D341Med (cell line): ENCODE measurements at places on chromosomes 3 and 15.

DNA sequence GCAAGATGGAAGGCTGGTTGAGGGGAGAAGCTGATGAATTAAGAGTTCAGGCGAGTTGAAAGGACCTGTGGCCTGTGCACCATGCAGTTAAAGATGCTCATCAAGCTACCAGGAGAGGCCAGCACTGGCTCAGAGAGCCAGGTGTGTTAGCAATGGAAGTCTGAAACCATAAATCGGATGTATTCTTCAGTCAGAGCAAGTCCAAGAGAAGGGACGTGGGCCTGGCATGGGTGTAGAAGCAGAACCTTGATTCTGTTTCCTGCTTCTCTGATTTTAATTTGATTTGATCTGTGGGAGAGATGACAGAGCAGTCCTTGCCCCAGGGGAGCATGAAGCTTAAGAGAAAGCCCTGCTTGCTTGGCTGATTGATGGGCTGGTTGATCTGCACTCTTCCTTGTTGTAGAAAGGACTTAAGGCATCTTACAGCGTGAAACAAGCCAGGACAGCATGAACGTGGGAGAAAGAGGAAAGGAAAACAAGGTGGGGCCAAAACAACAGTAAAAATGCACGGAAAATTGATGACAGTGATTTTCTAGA lies 10.9 kb downstream of the TM6SF1 start:
- peak; percentile 45 for DNase-seq

DNA sequence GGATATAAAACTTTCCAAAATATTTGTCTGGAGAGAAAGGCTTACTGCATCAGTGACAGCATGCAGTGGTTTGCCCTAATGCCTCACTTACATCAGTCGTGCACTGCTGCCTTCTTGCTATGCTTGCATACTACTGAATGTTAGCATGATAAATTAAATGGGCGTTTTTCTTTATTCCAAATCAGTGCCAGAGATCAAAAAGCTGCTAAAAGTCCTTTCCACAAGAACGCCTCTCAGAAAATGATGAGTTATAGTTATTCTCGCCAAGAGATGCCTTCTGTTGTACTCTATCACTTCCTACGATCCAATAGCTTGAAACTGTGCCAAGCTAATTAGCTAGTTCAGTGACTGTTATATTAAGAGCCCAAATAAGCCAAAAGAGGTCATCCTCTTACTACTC lies 345.8 kb upstream of the ROBO2 start:
- peak; percentile 20 for DNase-seq

- peak; percentile 86 for DNase-seq
Measured at GRCh38 chr3:125055331-125055912, 375 bp downstream of the HEG1 start.

- DNase-seq: no peak
Measured at GRCh38 chr3:63689285-63689684, 36.8 kb downstream of the SNTN start.

GRCh38 chr3:47491777-47492176 lies 16.0 kb upstream of the SCAP start:
- no peak for DNase-seq

- DNase-seq: no peak
Measured at GRCh38 chr3:181017690-181018089, 28.2 kb upstream of the DNAJC19 start.

- peak; percentile 44 for DNase-seq
Measured at GRCh38 chr3:181103605-181104004, 114.1 kb upstream of the DNAJC19 start.

DNA sequence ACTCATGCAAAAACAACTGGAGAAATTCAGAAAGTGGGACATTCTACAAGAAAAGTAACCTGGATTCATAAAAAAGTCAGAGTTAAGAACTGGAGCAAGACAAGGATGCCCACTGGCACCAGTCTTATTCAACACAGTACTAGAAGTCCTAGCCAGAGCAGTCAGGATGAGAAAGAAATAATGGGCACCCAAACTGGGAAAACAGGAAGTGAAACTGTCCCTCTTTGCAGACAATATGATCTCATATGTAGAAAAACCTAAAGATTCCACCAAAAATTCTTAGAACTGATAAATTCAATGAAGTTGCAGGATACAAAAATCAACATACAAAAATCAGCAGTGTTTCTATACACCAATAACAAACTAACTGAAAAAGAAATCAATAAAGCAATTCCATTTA lies 37.4 kb downstream of the TXNRD3 start:
- DNase-seq: no peak

DNA sequence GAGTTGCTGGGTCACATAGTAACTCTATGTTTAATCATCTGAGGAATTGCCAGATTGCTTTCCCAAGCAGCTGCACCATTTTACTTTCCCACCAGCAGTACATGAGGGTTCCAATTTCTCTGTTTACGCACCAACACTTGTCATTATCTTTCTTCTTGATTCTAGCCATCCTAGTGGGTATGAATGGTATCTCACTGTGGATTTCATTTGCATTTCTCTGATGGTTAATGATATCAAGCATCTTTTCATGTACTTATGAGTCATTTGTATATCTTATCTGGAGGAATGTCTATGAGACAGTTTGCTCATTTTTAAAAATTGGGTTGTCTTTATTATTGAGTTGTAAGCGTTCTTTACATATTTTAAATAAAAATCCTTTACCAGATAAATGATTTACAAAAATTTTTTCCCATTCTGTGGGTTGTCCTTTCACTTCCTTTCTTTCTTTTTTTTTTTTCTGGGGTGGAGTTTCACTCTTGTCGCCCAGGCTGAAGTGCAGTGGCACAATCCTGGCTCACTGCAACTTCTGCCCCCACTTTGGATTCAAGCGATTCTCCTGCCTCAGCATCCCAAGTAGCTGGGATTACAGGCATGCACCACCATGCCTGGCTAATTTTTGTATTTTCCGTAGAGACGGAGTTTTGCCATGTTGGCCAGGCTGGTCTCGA lies 8.9 kb upstream of the SGO1 start:
- DNase-seq: no peak

DNA sequence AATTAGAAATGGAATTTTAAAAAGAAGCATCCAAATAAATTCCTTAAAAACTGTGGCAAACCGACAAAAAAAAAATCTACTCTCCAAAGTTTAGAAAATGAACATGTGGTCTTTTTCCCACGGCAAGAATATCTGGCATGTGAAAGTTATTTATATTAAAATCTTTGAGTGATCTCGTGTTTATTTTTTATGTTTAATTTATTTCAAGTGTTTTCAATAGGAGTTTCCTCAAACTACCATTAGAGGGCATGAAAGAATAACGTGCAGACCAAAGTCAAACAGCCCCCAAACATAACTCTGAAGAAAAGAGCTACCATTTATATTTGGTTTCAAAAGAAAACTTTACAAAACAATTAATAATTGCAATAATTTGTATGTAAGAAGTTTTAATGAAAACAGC lies 286.4 kb downstream of the ZIC4 start:
- DNase-seq: peak; percentile 18

DNA sequence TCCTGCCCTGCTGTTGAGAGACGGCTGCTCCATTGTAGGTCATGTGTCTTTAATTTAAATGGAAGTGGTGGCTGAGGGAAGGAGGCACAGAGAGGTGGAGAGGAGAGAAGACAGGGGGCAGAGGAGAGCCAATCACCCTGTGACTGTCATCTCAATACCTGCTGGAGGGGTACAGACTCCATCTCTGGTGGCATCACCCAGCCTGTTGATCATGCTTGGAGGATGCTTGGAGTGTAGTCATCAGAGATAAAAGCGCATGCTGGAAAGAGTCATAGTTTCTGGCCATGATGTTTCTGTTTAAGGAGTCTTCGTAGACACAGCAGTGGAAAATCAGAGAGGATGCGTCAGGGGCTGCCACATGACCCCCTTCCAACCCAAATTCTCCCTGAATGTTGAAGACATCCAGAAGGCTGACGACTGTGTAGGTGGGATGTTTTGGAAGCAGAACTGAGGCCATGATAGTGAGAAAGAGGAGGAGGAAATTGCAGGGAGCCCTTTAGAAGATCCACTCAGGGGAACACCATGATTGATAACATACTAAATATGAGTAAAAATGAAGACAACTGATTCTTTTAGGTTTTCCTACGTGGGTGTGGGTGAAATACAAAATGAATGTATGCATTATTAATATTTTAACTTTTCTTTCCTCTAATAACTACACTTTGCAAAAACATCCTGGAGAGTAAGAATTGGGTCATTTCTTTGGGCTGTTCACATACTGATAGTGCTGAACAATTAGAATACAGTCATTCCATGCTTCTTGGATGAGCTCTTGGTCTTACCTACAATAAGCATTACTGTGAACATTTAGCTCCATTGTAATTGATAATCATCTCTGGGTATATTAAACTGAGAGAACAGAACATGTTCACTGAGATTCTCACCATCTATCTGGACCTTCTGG lies 210.6 kb upstream of the ATP10A start:
- no peak for DNase-seq

GRCh38 chr15:65772930-65773329 lies 19.2 kb downstream of the DENND4A start:
- no peak for DNase-seq

GRCh38 chr15:58932710-58933280 lies 684 bp downstream of the SLTM start:
- DNase-seq: peak; percentile 75

- no peak for DNase-seq
Measured at GRCh38 chr3:141485641-141486495, 959 bp upstream of the RASA2 start.

- no peak for DNase-seq
Measured at GRCh38 chr15:67143646-67144045, 78.2 kb downstream of the SMAD3 start.

GRCh38 chr3:103247459-103247858 lies 812.6 kb downstream of the ZPLD1 start:
- no peak for DNase-seq

DNA sequence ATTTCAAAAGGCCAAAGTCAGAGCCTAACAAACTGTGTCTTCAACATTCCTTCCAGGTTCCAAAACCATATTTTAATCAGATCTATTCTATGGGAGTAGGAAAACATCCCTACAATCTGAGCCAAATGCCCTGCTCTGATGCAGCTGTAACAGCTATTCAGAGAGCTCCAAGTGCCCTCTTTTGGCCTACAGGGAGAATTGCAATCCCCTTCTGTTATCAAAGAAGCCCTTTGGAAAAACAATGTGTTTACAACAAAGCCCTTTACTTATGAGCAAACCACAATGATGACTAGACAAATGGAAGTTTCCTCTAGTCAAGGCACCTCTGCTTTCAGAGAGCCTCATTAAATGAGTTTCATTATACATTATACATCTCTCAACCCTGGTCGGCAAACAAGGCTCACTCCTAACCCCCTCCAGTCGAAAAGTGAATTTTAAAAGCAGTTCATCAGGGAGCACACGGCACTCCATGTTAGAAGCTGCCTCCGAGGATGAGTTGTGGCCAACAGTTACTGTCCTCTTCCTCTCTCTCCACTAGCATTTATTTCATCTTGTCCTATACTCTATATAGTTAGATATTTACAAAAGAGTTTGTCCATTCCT lies 42.6 kb upstream of the TMCO5A start:
- peak; percentile 51 for DNase-seq

DNA sequence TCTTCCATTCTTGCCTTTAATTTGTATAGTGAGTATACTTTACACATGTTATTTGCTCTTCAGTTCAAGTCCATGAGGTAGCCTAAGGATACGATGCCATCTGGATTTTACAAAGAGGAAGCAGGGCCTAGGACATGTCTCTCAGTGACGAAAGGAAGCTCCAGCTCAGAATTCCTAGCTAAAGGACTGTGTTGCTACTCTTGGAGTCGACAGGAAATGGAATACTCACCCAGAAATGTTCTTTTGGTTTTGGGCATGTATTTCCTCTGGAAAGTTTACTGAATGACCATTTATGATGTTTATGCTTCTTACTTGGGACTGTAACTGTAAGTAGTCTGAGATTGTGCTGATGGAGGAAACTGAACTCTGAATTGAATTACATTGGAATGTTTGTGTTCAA lies 12.5 kb downstream of the OXNAD1 start:
- no peak for DNase-seq

DNA sequence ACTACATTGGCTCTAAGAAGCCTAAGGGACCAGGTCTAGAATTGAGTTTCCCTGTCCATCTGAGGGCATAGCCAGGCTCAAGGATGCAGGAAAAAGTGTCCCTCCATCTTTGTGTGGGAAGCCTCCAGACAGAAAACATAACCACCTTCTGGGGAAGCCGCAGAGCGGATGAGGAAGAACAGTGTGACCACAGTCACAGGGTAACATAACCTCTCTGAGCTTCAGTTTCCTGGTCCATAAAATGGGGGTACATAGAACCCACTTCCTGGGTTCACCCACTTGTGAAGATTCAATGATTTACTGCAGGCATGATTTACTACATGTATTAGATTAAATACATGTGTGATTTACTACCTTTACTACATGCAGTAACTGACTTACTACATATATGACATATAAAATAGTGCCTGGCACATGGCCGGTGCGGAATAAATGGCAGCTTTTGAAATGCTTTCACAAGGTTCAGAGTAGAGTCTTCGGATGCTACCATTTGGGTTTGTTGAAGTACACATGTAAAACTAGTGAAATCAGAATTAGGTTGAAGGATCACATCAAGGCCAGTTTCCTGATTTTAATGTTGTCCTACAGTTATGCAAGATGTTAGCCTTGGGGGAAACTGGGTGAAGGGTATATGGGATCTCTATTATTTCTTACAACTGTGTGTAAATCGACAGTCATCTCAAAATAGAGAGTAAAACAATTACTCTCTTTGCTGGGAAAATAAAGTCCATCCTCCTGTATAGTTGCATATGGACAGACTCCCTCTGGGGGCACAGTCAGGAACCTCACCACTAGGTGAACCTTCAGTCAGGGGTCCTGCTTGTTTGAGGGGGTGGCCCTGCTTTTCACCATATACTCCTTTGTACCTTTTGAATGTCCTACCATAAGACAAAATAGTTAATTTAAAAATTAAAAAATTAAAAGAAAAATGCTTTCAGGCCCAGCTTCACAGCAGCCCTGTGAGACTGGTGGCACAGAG lies 86.0 kb downstream of the SEMA5B start:
- no peak for DNase-seq

DNA sequence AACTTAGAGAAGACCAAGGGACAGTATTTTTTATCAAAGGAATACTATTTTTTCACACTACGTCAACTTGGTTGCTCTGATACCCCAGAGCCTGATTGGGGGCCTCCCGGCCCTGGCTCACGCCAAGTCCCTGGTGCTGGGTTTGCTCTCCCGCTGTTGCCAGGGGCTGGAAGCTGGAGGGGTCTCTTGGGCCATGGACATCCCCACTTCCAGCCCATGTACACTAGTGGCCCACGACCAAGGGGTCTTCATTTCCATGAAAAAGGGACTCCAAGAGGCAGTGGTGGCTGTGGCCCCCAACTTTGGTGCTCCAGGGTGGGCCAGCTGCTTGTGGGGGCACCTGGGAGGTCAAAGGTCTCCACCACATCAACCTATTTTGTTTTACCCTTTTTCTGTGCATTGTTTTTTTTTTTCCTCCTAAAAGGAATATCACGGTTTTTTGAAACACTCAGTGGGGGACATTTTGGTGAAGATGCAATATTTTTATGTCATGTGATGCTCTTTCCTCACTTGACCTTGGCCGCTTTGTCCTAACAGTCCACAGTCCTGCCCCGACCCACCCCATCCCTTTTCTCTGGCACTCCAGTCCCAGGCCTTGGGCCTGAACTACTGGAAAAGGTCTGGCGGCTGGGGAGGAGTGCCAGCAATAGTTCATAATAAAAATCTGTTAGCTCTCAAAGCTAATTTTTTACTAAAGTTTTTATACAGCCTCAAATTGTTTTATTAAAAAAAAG lies 20.3 kb upstream of the BSN start:
- no peak for DNase-seq

- no peak for DNase-seq
Measured at GRCh38 chr3:126961791-126962461, 21.0 kb upstream of the PLXNA1 start.

GRCh38 chr15:66404532-66404931 lies 17.8 kb downstream of the MAP2K1 start:
- DNase-seq: no peak
